Progenitor cell of endocrine pancreas (in vitro differentiated cells): ENCODE measurements at places on chromosomes 1 and 21. TPM values are rescaled to one million over a fixed set of nuclear protein-coding genes. Genes with fewer than 3 reads are reported as not detected.

GRCh38 chr1:178954325-178954690, 71.4 kb upstream of the FAM20B start:
- DNase-seq: no peak
- no peak overlapping the region for H3K4me3 ChIP-seq
- H3K27me3 ChIP-seq: no peaks in the 10 kb centered on the region
- no peaks in the 10 kb centered on the region for H3K36me3 ChIP-seq
- H3K27ac ChIP-seq: no peak overlapping the region

DNA sequence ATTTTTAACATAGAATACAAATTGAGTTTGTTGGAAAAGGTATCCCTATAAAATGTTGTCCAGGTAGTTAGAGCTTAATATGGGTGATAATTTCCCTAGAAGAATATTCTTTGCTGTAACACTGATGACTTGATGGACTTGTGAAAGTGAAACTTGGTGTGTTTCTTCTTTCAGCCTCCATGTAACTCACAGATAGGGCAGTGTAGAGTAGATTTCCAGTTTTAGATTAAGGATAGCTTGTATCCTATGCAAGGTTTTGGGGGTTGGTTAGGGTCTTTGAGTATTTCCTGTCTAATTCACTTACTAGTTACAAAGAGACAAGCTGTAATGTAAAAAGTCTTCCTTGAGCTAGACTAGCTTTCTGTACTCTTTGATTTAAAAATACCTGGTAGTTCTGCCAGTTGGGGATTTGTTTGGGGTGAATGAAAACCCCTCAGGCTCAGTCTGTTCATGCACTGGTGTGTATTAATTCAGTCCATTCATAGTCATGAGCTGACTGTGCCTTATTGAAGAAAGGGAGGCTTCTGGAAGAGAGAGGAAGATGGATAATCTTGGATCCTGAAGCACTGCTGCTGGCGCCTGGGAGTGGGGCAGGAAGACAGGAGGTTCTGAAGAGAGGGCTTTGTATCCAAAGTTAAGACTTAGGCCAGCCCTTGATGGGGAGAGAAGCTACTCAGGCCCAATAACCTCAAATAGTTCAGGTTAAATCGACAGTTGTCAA, 83.6 kb downstream of the CAMTA1 start:
- H3K27me3 ChIP-seq: no peaks in the 10 kb centered on the region
- peaks cover 7% of the 10 kb centered on the region for H3K36me3 ChIP-seq
- no peak overlapping the region for H3K27ac ChIP-seq
- no peak for DNase-seq
- no peak overlapping the region for H3K4me3 ChIP-seq

DNA sequence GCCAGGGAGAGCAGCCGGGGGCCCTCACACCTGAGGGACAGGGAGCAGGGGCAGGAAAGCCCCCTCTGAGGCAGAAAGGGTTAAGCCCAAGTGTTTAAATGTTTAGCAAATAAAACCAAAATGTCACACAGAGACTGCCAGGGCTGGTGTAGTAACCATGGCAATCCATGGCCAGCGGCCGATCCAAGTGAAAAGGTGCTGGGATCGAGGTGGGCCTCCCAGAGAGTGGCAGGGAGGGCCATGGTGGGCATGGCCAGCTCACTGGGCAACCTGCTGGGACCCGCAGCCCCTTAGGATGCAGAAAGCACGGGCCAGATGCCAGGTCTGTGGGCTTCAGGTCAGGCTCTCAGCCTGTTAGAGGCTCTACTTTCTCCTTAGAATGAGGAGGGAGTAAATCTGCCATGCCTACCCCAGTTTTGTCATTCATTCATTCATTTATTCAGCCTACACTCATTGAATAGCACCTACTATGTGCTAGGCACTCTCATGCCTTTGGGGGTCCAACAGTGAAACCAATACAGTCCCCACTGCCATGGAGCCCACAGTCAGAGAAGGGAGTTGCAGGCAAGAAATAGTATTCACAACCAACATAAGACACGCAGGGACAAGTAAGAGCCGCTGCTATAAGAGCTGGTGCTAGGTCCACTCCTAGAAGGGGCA, 56.1 kb downstream of the KCNN3 start:
- H3K27ac ChIP-seq: peak overlapping the region; percentile 3
- H3K36me3 ChIP-seq: no peaks in the 10 kb centered on the region
- H3K4me1 ChIP-seq: peaks cover 8% of the 10 kb centered on the region
- no peak for DNase-seq

DNA sequence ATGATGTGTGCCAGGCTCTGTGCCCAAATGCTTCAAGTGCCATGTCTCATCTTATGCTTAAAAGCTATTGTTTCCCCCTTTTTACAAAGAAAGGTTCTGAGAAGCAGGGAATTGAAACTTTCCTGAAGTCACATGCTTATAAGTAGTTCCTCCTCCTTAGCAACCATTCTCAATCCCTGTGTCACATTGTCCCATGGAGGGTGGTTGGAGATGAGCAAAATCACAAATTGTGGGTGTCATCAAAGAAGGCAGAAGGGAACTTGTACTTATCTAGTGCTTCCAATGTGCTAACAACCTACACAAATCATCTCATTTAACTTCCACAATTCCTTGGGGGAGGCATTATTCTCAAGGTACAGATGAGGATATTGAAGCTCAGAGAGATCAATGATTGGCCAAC, 10.1 kb upstream of the ERICH3 start:
- no peak overlapping the region for H3K27ac ChIP-seq
- DNase-seq: no peak
- H3K4me3 ChIP-seq: no peak overlapping the region

GRCh38 chr1:183732236-183732880, 72.6 kb upstream of the RGL1 start:
- no peak overlapping the region for H3K27ac ChIP-seq
- no peaks in the 10 kb centered on the region for H3K27me3 ChIP-seq
- no peak overlapping the region for H3K4me3 ChIP-seq
- H3K36me3 ChIP-seq: no peaks in the 10 kb centered on the region
- DNase-seq: no peak

DNA sequence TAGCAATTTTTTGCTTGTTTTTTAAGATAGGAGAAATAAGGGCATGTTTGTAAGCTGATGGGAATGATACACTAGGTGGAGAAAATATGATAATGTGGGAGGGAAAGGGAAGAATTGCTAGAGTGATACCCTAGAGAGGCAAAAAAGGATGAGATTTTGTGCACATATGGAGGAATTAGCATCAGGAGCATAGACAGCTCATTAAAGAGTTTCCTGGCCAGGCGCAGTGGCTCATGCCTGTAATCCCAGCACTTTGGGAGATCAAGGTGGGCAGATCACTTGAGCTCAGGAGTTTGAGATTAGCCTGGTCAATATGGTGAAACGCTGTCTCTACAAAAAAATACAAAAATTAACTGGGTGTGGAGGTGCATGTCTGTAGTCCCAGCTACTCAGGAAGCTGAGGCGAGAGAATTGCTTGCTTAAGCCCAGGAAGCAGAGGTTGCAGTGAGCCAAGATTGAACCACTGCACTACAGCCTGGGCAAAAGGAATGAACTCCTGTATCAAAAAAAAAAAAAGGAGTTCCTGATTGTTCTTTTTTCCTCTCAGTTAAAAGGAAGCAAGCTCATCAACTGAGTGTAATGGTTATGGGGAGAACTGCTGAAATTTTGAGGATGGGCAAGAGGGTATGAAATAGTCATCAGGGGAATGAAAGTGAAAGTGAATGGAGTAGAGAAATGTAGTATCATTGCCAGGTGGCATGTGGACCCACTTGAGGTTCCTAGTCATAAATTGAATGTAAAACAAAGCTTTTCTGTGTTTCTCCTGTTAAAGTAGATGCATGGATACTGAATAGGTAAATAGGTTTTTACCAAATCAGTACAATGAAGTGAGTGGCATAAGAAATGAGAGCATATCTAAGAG, 35.5 kb downstream of the SH3GLB1 start:
- H3K36me3 ChIP-seq: peaks cover 15% of the 10 kb centered on the region
- H3K27ac ChIP-seq: no peak overlapping the region
- DNase-seq: no peak

GRCh38 chr1:67997746-67998145, 52.7 kb downstream of the DIRAS3 start:
- DNase-seq: no peak
- no peaks in the 10 kb centered on the region for H3K36me3 ChIP-seq
- H3K27me3 ChIP-seq: no peaks in the 10 kb centered on the region
- no peak overlapping the region for H3K27ac ChIP-seq
- peaks cover 2% of the 10 kb centered on the region for H3K4me1 ChIP-seq

- no peaks in the 10 kb centered on the region for H3K36me3 ChIP-seq
- no peak overlapping the region for H3K4me3 ChIP-seq
- DNase-seq: no peak
- peak overlapping the region; percentile 67 for H3K27ac ChIP-seq
- no peaks in the 10 kb centered on the region for H3K4me1 ChIP-seq
- peaks cover 17% of the 10 kb centered on the region for H3K27me3 ChIP-seq
Measured at GRCh38 chr1:17356387-17357026, 15.5 kb upstream of the PADI6 start.

DNA sequence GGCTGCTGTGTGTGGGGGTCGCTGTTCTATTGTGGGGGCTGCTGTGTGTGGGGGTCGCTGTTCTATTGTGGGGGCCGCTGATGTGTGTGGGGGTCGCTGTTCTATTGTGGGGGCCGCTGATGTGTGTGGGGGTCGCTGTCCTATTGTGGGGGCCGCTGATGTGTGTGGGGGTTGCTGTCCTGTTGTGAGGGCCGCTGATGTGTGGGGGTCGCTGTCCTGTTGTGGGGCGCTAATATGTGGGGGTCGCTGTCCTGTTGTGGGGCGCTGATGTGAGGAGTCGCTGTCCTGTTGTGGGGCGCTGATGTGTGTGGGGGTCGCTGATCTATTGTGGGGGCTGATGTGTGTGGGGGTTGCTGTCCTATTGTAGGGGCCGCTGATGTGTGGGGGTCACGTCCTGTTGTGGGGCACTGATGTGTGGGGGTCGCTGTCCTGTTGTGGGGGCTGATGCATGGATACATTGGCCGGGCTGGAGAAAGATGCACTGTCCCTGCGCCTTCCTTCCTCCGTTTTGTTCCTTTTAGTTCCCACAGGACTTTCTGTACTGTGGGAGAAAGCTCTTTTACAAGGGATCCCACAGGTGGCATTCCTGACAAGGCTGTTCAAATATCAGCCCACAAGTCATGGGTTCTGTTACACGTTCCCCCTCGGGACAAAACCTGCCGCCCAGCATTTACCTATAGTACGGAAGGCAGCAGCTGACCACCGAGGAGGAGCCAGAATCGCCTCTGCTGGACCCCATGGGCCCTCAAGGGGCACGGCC, 27.5 kb downstream of the SETD4 start:
- H3K27ac ChIP-seq: no peak overlapping the region
- H3K27me3 ChIP-seq: no peaks in the 10 kb centered on the region
- no peak for DNase-seq
- H3K4me1 ChIP-seq: peaks cover 15% of the 10 kb centered on the region
- H3K36me3 ChIP-seq: peaks cover 18% of the 10 kb centered on the region
- H3K4me3 ChIP-seq: no peak overlapping the region

DNA sequence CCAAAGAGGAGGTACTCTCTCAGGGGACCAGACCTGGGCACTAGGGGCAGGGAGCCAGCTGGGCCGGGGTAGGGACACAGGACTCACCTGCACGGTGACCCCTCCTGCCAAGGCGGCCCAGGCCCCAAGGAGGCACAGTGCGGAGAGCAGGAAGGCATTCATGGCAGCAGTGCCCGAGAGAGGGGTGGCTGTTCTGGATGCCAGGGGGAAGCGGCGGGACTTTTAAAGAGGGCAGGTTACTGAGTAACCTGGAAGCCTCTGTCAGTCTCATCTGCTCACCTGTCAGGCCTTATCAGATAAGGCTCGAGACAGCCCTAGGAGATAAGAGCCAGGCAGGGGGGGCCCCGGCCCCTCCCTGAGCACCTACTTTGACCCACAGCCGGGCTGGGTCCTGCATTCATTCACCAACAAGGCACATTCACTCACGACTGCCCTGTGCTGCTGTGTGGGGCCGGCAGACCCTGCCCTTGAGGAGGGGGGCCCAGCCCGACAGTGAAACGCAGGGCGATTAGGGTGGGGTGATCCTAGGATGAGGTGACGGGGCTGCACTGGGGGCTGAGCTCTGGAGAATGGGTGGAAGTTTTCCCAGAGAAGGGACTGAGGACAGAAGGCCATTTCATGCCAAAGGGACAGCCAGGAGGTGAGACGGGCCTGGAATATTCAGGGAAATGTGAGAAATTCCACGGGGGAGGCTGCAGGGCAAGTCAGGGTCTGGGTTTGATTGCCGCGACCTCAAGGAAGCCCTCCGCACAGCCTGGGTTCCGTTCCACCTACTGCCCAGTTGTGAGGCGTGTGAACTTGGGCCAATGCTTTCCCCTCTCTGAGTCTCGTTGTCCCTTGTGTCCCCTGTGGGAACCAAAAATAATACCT, at the start of gene GUCA2A:
TSS of gene GUCA2A (minus strand) at position 195 of the 870 bp plus-strand sequence. CDS start at position 162, 33 bp downstream.
- H3K4me1 ChIP-seq: peaks cover 5% of the 10 kb centered on the region
- peaks cover 7% of the 10 kb centered on the region for H3K27me3 ChIP-seq
- DNase-seq: no peak
- no peaks in the 10 kb centered on the region for H3K36me3 ChIP-seq
- H3K4me3 ChIP-seq: no peak within 1 kb of the TSS

DNA sequence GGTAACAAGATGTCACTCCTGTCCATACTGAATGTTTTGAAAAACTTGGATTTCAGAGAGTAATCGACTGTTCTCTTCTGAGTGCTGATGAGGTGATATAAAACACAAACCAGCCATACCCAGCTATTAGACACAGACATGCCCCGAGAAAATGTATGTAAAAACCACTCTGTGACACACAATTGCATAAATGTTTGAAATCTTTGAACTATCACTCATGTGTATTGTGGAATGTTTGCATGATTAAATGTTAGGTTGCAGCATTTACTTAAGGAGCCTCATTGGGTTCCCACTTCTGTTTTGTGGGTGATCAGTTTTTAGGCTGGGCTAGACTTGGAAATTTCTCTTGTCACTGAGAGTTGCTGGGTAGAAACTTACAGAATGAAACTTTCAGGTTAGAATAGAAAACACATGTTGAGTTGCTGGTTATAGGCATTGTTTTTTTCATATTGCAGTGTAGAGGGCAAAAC, 270.4 kb upstream of the B3GALT2 start:
- DNase-seq: no peak
- H3K36me3 ChIP-seq: no peaks in the 10 kb centered on the region
- no peaks in the 10 kb centered on the region for H3K27me3 ChIP-seq
- no peak overlapping the region for H3K4me3 ChIP-seq

- no peaks in the 10 kb centered on the region for H3K27me3 ChIP-seq
- peaks cover 23% of the 10 kb centered on the region for H3K36me3 ChIP-seq
- H3K27ac ChIP-seq: no peak overlapping the region
Measured at GRCh38 chr1:171794085-171794484, 12.6 kb downstream of the METTL13 start.

- DNase-seq: no peak
- peaks cover 11% of the 10 kb centered on the region for H3K27me3 ChIP-seq
- H3K4me1 ChIP-seq: peaks cover under 1% of the 10 kb centered on the region
- no peaks in the 10 kb centered on the region for H3K36me3 ChIP-seq
- H3K4me3 ChIP-seq: no peak overlapping the region
- no peak overlapping the region for H3K27ac ChIP-seq
Measured at GRCh38 chr1:19635646-19636045, 8.5 kb upstream of the NBL1 start.

GRCh38 chr1:81800695-81801650, at the start of gene ADGRL2:
Gene ADGRL2 (plus strand): TSS chr1:81800934. CDS start chr1:81836985, 36,051 bp downstream.
- H3K4me1 ChIP-seq: peaks cover 31% of the 10 kb centered on the region
- no peaks in the 10 kb centered on the region for H3K27me3 ChIP-seq
- peak; percentile 53 for DNase-seq
- peak within 1 kb of the TSS; percentile 93 for H3K4me3 ChIP-seq

Gene CASZ1
- 23.6 and 28.5 TPM in 2 replicates for total RNA-seq

Gene TMCC2
- 4.6 and 5.0 TPM in 2 replicates for total RNA-seq

Gene CD53
- not detected in 2 replicates for total RNA-seq

Gene RPE65
- not detected in 2 replicates for total RNA-seq

Gene PLA2G4A
- 0.72 and 1.00 TPM in 2 replicates for total RNA-seq

Gene RPF1
- total RNA-seq: 40.5 and 42.6 TPM in 2 replicates
